ENCODE measurements at places on chromosomes 7 and 10.

DNA sequence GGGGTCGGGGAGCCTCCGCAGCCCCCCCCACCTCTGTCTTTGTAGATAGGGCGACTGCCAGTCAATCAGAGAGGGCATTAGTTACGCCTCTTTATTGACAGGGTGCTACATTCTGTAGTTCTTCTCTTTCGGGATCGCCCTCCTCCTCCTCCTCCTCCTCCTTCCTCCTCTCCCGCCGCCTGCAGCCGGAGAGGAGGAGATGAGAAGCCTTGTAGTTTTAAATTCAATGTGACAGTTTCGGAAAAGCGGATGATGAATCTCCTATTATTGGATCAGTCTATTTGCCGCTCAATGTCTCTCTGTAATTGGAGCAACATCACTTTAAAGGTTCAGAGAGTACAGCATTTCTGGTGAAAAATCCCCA lies 587 bp upstream of the UNCX start:
- no peak for DNase-seq

- peak; percentile 67 for DNase-seq
These were observed 3.6 kb upstream of the ITGB8 start for GRCh38 chr7:20327055-20327454.

- DNase-seq, result no peak
These were observed 108.2 kb downstream of the CHRM2 start for GRCh38 chr7:136976504-136977251.

DNA sequence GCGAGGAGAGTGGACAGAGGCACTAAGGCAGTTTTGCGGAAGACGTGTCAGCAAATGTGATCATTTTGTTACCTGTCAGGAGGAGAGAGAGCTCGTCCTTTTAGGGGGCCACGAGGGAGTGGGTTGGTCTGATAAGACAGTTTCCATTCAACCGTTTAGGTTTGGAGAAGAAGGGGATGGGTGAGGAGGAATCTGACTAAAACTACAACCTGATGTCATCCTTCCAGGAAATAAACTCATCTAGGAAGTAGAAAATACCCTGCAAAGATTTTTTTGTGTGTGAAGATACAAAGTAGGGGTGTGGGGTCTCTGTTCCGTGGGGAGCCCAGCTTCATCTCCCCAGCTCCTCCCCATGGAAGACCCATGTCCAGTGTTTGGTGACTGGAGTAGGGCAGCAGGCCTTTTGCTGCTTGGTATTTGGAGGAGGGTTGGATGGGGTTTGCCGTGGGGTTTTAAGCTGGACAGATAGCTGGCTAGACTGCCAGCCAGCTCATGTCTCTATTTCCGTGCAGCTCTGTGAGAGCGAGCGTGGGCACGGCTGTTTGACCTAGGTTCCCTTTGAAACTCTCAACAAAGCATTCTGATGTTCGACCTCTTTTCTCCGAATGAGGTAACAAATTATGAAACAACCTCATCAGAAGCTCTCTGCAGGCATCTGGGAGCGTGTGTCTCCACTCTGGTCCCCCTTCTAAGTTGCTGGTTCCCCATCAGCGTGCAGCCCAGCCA lies 136.0 kb upstream of the TCF7L2 start:
- DNase-seq, result no peak

DNA sequence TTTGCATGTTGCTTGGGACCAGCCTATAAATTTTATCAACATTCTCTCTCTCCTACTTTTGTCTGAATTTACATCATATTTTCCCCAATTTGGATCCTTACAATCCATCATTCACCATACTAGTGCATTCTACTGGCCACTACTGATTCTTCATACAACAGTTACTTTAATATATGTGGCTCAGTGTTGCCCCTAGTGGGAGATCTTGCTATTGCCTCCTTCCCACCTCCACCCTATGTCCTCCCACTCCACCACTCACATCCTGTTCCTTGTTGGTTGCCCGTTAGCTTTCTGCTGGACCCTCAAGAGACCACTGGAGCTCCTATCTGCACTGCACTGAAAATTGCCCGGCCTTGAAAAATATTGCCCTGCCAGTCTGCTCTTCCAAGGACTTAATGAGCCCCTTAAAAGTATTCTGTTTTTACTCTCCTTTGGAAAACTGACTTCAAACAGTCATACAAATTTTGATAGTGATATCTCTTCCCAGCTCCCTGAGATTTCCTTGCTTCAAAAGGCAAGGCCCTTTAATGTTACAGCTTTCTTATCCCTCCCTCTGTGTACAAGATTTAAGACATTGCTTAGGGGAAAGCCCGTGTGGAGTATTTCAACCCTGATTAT lies 243.2 kb upstream of the TMEM229A start:
- peak; percentile 29 for DNase-seq

- no peak for DNase-seq
These were observed 15.2 kb downstream of the SRI start for GRCh38 chr7:88204525-88205110.

- no peak for DNase-seq
These were observed 83.6 kb downstream of the NXPH1 start for GRCh38 chr7:8516976-8517375.

DNA sequence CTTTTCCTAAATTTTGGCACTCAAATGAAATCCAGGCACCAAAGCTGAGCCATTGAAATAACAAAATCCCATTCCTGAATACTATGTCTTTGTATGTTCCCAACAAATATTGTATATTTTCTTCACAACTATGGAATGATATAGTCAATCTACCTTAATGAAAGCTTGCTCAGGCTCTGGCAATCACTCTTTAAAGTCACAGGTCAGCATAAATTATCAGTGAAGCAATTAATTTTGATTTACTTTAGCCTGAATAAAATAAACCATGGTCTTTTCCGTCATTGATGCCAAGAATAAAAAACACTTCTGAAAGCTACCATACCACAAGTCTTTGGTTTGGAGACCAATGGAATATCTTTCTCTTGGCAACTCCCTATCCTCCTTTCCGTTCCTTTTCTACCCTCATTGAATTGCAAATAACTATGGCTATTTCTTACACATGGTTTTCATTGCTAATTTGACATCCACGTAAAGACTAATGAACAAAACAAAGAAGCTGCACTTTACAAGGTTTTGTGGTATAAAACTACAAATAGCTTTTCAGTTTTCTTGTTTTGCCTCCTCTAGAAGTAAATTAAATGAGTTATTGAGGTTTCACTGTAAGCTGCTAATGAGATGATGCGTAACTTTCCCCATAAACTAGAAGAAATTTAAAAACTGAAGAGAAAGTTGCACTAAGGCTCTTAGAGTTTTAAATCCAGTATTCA lies 166.6 kb downstream of the TAX1BP1 start:
- no peak for DNase-seq

GRCh38 chr10:86967481-86967941 lies 771 bp upstream of the ADIRF start:
- no peak for DNase-seq

DNA sequence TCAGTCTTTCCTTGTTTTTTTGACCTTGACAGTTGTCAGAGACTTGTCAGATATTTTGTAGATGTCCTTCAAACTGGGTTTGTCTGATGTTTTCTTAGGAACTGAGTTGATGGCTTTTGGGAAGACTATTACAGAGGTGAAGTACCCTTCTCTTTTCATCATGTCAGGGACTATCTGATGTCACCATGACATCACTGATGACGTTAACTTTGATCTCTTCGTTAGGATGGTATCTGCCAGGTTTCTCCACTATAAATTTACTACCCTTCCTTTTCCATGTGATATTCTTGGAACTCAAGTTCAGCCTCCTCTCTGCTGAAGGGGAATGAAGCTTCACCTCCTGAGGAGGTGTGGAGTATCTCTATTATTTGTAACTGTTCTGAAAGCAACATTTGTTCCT lies 78.5 kb downstream of the SUGCT start:
- no peak for DNase-seq

- DNase-seq, result no peak
These were observed 2.6 kb downstream of the ZC3HAV1 start for GRCh38 chr7:139106959-139107358.

GRCh38 chr7:138208142-138208570 lies 131.9 kb downstream of the AKR1D1 start:
- no peak for DNase-seq

DNA sequence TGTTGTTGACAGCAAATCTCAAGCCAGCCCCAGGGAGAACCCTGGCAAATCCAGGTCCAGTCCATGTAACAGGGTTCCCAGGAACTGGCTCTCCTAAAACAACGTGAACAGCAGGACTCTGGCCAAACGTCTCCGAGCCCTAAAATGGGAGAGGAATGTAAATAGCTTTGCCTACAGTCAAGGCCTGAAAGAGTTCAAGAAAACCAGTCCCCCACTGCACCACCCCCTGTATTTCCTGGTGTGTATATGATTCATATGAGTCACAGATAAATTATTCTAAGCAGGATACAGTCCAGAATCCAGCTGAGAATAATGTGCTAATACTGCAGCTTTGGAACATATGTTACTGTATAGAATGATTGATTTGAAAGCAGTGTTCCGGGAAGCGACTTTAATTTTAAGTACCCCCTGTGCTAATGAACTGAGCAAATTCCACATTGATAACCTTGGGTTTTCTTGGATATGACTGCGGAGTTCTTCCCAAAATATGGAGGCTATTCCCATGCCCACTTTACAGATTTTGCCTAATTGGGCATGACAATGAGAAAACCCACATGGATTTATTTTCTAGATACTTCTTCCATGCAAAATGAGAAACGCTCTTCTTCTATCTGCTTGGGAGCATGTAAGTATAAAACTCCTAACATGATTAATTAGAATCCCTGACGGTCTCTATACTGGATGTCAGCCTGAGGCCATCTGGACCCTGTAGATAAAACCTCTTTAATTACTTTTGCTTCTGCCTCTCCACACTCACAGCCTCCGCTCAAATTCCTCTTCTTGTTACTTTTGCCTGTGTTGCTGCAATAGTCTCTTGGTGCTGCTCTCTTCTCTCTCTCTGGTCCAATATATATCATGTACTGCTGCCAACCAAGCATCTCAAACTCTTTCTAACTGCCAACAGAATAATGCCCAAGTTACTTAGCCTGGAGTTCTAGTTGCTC lies 50.2 kb downstream of the LAMB4 start:
- peak; percentile 89 for DNase-seq

GRCh38 chr7:1663857-1664651 lies 6.0 kb upstream of the ELFN1 start:
- DNase-seq, result no peak

GRCh38 chr10:99431190-99431760 lies 851 bp upstream of the GOT1 start:
- DNase-seq, result peak; percentile 32

DNA sequence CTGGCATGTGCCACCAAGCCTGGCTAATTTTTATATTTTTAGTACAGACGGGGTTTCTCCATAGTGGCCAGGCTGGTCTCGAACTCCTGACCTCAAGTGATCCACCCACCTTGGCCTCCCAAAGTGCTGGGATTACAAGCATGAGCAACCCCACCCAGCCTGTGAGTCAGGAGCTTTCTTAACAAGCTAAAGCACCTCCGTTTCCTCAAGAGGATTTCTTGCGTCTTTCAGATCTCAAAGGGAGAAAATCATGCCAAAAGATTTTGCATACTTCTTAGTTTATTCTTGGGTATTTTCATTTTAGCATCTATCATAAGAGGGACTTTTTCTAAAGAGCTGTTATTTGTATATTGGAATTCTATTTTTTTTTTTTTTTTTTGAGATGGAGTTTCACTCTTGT lies 47.9 kb upstream of the FOXK1 start:
- DNase-seq, result peak; percentile 84

Data from iris pigment epithelial cell (primary cell).